Central memory CD4-positive, alpha-beta T cell (primary cell): ENCODE measurements at places on chromosomes 5 and 9.

DNA sequence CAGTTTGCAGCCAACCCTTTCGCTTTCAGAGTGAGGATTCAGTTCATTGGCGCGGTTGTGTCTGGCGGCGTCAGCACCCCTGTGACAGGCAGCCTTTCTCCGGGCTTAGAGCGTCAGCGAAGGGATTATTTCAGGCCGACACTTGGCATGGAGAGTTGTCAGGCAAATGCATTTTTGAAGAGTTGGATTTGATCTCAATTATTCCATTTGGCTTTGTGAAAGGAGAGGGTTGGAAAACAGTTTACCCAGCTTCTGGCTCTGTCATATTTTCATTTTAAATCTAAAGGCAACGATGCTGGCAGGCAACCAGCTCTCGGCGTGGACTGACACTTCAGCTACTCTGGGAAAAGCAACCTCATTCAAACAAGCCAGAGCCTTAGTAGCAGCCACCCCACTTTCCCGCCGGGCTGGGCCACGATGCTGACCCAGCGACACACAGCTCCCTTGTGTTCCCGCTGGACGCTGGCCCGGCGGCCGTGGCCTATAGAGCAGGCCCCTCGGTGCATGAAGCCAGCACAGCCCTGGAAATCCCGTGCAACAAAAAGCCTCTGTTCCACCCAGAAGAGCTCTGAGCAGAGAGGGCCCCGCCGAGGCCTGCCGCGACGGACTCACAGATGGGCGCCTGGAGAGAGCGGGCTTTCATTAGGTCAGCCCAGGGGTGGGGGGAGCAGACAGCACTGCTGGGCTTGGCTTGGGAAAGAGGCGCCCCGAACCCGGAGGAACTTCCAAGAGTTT, 28.9 kb upstream of the LPCAT1 start:
- DNase-seq: no peak

- DNase-seq: no peak
Measured at GRCh38 chr5:112649882-112650281, 87.8 kb upstream of the APC start.

DNA sequence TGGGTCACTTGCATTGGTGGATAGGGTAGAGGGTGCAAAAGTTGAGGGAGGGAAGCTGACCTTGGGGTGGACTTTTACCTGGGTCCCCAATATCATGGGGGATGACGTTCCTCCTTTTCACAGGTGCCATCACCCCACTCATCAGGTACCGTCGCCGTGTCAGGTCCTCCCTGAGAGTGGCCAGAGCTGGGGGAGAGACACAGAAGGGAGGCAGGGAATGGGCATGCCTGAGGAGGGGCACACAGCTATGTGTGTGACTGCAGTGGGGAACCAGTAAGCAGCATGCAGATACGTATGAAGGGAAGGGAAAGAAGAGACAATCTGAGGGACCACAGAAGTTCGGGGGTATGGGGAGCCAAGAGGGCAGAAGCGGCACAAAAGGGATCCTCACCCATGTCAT, 6.5 kb downstream of the CREB3 start:
- no peak for DNase-seq

DNA sequence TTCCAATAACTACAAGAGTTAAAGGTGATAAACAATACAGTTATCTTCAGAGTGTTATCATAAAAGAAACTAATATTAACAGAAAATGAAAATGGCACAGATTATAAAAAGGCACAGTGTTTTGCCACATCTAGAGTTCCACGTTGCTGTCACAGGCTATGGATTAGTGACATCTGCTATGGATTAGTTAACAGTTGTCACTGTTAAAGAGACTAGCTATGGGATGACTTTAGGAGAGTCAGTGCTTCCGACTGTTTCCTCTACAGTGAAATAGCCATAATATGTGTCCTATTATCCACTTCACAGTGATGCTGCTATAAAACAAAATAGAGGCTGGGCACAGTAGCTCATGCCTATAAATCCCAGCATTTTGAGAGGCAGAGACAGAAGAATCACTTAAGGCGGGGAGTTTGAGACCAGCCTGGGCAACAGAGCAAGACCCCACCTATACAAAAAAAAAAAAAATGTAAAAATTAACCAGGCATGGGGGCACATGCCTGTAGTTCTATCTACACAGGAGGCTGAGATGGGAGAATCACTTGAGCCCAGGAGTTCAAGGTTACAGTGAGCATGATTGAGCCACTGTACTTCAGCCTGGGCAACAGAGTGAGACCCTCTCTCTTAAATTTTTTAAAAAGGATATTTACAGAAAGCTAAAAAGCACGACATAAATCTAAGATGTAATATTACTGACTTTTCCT, 19.7 kb downstream of the MAPKAP1 start:
- no peak for DNase-seq

DNA sequence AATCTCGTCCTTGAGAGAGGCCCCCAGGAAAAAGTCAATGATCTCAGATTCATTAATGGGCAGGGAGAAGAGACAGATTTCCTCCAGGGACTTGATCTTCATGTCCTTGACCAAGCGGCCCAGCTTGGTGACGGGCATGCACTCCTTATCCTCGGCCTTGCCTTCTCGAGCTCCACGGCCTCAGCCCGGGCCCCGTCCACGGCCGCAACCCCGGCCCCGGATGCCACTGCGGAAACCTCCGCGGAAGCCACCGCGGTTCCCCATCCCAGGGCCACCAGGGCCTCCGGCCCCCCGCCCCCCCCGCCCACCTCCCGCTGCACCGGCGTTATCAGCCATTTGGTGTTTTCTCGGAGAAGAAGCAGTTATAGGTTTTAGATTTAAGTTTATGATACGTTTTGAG, 18.3 kb downstream of the INVS start:
- DNase-seq: no peak

GRCh38 chr9:73050065-73050816, 97.4 kb upstream of the ALDH1A1 start:
- DNase-seq: no peak

DNA sequence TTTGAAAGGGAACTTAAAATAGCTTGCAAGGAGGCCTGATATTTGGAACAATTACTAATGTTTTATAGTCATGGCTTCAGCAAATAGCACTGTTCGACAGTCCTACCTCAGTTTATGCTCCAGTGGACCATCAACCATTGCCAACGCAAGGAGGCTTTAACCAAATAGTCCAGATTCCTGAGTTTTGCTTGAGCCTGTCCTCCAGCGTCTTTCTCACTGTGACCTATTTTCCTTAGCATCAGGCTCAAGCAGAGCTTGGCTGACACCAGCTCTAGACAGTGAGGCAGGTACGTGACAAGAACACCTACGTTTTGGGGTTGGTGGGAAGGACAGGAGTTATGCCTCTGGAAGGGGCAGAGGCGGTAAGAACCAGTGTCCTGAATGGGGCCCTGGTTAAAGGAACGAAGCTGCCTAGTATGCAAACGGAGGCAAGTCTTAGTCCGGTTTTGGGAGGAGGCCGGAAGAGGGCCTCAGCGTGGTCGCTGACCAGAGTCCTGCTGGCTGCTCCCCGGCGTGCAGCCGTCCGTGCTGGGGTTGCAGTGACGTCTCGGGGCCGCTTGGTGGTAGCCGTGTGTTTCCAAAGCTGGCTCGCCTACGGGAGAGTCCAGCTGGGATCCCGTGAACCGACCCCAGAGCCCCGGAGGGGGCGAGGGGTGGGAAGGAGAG, 998 bp upstream of the FGF18 start:
- no peak for DNase-seq

DNA sequence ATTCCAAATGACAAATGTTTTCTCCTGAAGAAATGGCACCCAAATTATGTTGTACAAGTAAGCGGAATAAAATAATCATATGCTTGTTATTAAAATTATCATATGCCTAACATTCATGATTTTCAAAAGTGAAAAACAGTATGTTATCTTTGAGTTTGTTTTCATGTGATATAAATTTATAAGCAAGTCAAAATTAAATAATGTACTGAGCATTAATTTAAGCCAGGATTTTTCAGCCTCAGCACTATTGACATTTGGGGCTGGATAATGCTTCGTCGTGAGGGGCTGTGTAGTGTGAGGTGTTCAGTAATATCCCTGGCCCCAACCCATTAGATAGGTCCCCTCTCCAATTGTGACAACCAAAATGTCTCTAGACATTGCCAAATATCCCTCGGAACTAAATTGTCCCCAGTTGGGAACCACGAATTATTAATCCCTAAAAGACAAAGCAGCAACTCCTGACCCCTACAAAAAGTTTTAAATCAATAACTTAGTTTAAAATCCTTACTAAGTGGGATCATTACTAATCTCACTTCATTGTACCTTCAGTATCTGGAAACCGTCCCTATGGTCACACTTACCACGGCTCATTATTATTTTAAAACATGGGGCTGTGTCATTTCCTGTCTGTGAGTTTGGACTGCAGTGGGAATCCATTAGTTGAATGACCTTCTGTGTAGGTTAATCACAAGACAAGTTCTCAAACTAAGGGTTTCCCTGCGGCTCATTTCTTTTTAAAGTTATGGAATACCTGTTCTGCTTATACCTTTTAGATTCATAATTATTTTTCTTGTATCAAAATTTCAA, 1.3 kb upstream of the NNT start:
- DNase-seq: no peak

GRCh38 chr5:174374206-174374605, 328.7 kb downstream of the NSG2 start:
- DNase-seq: no peak

- DNase-seq: no peak
Measured at GRCh38 chr5:156427315-156427714, 100.4 kb downstream of the SGCD start.

DNA sequence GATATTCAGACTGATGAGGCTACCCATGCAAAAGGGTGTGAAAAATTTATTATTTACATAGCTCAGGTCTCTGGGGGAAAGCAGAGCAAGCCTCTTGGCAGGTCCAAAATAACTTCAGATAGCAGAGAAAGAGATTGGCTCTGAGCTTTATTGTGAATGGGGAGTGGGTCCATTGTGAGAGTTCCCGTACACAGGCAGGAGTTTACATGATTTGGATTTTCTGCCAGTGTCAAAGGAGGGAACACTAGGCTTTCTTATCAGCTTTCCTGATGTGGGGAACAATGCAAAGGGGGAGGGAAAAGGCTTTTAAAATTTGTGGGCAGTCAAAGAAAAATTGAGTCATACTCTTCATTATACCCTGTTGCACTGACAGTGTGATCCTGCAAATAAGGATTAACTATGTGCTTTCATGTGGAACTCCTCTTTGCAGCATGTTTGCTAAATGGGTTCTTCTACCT, 615.0 kb upstream of the RIOK2 start:
- DNase-seq: no peak

- DNase-seq: no peak
Measured at GRCh38 chr9:137721479-137721878, 102.7 kb downstream of the EHMT1 start.

- no peak for DNase-seq
Measured at GRCh38 chr9:8684978-8685708, 885.6 kb upstream of the DMAC1 start.

- no peak for DNase-seq
Measured at GRCh38 chr5:95164861-95165260, 120.0 kb downstream of the MCTP1 start.

GRCh38 chr9:84187090-84187489, 153.5 kb downstream of the SLC28A3 start:
- no peak for DNase-seq

- DNase-seq: no peak
Measured at GRCh38 chr9:15211815-15212495, 95.1 kb downstream of the TTC39B start.

GRCh38 chr5:169732841-169733240, 95.8 kb downstream of the DOCK2 start:
- DNase-seq: no peak

- no peak for DNase-seq
Measured at GRCh38 chr9:135485385-135485784, 5.8 kb downstream of the PPP1R26 start.

DNA sequence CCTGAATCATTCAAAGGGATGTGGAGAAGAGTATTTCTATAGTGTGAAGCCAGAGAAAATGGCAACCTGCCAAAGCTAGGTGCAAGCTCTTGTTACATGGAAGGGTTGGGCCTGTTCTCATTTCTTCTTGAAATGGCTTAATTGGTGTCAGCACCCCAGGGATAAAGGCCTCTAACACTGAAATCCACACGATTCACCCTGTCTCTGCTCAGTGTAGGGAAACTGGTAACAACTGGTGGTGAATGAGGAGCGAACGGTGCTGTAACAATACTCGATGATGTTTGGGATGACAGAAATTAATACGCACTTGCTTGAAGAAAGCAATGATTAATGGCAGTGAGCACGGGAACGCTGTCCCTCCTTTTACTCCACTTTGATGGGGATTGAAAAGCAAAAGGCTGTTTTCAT, 16.2 kb downstream of the PBX3 start:
- DNase-seq: no peak

GRCh38 chr5:428219-428618, 14.8 kb upstream of the EXOC3 start:
- DNase-seq: no peak

DNA sequence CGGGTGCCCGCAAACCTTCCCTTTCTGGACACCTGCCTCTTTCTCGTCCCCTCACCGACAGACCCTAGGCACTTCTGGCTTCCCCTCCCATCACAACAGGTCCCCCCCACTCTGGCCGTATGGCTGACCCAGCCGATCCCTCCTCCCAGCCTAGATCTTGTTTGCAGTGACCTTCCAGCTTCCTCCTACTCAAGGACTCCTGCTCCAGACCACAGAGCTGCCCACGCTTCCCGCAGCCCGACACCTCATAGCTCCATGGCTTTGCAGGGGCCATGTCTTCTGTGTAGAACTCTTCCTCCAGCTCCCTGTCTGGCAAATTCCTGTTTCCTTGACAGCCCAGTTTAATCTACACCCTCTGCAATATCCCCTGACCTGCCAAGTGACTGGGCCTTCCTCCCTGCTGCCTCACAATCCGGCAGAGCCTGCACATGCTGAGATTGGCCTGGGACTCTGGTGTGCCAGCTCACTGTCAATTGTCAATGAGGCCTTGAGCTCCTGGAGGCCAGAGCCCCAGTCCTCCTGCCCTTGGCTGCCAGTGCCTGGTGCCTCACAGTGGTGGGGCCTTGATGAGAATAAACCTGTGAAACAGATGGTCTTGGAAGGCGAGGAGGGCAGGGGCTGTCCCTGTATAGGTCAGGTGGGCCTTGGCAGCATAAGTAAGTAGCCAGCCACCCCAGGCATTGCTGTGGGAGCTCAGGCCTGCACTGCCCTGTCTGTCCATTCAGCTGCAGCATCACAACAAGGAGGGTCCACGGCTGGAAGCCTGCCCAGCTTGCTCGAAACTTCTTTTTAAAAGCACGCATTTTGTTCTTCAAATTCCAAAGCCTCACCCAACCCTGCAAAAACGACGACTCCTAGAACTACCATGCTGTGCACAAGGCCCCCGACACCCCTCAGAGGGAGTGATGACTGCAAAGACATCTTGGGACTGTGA, 50.5 kb downstream of the GADD45G start:
- DNase-seq: no peak

DNA sequence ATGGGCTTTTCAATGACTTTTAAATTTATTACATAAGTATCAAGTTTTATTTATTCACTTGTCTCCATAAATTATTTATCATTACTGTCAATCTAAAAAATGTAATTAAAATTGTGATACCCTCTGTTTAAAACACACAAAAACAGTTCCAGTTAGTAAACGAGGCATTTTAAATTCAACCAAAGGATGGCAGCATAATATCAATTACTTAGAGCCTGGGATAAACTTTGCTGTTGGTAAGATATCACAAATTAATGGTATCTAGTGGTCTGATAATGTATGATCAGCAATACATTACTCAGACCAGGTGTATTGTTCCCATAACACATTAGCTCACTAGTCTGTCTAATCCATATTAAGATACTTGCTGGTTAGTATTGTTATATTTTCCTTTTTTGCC, 9.6 kb upstream of the IFNE start:
- no peak for DNase-seq
